ENCODE measurements at places on chromosomes 2 and 18.

DNA sequence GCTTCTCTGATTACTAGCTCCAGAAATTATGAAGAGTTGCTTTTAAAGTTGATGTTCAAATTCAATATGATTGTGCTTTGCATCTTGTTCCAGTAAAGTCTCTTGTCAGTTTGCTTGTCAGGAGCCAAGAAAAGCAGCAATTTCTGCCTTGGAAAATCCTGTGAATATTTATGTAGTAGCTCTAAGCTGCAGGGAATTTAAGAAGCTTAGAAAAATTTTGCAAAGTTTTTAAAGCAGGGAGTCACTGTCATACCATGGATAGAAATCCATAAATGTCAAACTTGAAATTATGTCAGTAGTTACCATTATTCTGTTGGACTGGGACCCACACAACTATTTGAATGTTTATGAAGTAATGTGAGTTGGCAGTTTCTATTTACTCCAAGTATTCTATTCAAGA is 169.3 kb downstream of the TMEM200C start:
- DNase-seq = no peak

DNA sequence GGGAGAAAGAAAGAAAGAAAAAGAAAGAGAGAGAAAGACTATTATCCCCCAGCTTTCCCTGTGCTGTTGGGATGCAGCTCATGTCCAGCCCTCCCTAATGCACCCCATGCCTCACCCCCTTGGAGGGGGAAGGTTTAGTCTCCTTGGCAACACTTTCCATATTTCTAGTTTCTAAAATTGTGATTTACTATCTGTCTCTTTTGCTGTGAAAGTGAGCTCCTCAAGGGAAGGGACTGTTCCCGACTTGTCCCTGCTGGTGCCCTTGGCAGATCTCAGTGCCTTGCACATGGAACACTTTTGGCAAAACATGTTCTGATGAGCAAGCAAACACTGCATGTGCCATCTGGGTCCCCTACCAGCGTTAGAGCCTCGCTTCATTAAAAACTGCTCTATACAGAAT is 11.7 kb upstream of the NAPG start:
- no peak for DNase-seq

GRCh38 chr18:31079973-31080372 is 22.2 kb downstream of the DSC2 start:
- no peak for DNase-seq

- DNase-seq = no peak
Observed at GRCh38 chr2:134458473-134458853, 204.6 kb downstream of the MGAT5 start.

GRCh38 chr2:239908308-239908707 is 116.8 kb downstream of the NDUFA10 start:
- no peak for DNase-seq

- DNase-seq = no peak
Observed at GRCh38 chr2:55590810-55591440, 26.5 kb downstream of the PPP4R3B start.

- DNase-seq = no peak
Observed at GRCh38 chr18:22643731-22644130, 226.0 kb upstream of the CTAGE1 start.

- no peak for DNase-seq
Observed at GRCh38 chr2:74548900-74549826, 4.6 kb downstream of the LOXL3 start.

GRCh38 chr2:241179899-241180298 is 8.6 kb upstream of the ANO7 start:
- DNase-seq = no peak

DNA sequence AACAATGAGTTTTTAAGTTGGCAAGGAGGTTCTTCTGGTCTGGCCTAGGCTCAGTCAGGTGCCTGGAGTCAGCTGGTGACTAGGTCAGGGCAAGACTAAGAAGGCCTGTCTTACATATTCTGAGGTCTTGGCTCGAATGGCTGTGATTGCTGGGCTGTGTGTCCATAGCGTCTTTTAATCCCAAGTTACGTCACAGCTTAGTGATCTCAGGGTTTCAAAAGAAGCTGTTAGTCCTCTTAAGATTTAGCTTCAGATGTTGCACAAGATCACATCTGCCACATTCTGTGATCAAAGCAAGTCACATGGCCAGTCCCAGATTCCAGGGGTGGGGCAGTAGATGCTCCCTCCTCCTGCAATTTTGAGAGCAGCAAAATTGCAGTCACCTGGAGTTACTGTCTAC is 61.3 kb downstream of the PKP4 start:
- no peak for DNase-seq

DNA sequence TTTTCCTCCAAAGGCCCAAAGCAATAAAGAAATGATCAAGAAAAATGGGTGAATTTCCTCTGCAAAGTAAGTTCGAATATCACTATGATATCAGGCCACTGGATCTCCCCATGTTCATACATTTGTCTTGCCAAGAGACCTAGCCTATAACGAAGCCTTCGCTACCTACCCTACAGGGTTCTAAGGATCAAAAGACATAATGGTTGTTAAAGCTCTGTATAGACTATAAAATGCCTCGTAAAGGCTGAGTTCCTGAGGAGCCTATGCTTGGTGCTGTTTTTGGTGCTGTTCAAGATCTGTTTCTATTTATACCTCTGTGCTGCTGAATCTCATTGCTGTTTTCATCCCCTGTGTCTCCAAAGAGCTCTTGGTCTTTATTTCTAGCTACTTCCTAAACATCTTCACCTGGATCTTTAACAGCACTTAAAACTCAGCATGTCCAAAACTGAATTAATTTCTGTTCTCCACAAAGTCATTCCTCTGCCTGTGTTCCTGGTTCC is 254.4 kb upstream of the CHAC2 start:
- DNase-seq = no peak

DNA sequence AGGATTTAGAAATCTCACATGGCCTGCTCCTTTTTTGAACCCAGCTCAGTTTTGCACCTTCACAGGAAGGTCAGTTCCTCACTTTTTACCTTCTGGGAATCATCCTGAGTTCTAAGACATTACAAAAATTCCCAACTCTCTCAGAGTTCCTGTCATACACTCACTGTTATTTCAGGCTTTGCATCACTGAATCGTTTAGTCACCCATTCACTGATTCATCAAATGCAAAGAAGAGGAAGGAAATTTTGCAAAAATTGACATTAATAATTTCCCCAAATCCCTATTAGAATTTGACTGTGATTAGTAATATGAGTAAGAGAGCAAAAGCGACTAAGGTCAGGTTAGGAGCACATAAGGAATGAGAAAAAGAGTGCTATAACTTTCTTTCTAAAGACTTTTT is 197.5 kb downstream of the PDE1A start:
- no peak for DNase-seq

DNA sequence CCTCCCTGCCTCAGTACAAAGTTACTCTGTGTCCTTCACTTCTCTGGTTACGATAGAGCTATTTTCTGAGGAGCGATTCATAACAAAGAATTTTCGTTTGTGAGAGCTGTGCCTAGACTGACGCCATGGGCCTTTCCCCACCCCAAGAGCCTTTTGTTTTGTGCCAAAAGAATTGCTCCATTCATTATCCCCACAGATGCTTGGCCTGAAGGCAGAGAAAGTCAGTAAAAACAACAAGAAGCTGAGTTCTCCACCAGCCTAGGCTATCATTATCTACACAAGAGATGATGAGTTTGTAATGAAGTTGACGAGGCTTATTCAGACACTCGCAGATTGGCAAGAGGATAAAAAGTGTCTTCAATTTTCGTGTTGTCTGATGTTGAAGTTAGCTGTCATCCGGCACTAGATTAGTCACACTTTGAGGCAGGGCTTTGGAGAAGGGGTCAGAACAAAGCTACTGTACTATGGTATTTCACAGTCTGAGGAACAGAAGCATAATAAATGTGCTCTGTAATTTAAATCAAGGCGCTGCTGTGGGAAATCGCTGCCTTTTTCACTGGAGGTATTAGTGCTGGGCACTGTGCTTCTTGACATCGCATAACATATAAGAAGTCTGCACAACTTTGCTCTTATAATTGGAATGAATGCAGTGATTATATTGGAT is 278.4 kb upstream of the FIGN start:
- no peak for DNase-seq

GRCh38 chr18:36745219-36745975 is 83.4 kb downstream of the TPGS2 start:
- no peak for DNase-seq

- DNase-seq = no peak
Observed at GRCh38 chr2:221442128-221442527, 130.0 kb downstream of the EPHA4 start.

DNA sequence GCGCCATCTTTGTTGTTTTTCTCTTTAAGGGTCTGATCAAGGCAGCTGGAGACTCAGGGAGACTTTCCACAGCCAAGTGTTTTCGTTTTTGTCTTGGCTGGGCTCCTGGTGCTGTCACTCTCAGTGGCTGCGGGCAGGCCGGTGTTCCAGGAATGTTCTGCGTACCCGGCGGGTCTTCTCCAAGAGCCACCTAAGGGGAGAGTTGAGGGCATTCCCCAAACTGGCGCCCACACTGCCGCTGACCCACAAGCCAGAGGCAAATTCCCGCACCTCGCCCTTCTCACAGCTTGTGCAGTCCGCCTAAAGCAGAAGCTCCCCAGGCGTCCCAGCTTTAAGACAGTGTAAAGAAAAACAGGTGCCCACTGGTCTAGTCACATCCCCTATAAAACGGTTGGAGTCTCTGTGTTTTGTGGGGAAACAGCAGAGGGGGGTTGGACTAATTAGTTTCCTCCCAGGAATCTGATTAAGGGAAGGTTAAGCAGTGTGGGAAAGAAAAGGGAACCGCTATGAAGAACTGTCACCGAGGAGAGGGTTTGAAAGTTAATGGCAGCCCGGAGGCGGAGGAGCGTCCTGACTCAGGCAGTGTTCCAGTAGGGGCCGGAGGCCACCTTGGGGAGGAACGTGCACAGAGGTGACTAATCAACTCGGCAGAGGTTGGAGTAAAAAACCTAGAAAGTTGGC is 224.5 kb downstream of the SLC4A3 start:
- DNase-seq = no peak

DNA sequence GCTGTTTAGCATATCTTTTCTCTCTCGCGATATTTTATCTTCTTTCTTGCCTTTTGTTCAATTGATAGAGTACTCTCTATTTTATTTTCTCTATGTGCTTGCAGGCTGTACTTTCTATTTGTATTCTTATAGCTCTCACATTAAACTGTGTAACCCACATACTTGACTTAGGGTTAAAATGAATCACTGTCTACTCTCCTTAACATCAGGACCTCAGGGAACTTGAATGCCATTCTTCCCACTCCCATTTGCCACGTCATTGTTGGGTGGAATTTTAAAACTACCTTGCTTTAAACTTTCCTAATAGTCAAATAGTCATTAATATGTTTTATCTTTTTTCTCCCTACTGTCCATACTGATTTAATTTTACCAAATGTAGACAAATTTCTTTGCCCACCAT is 269.7 kb downstream of the ALPK2 start:
- DNase-seq = no peak

DNA sequence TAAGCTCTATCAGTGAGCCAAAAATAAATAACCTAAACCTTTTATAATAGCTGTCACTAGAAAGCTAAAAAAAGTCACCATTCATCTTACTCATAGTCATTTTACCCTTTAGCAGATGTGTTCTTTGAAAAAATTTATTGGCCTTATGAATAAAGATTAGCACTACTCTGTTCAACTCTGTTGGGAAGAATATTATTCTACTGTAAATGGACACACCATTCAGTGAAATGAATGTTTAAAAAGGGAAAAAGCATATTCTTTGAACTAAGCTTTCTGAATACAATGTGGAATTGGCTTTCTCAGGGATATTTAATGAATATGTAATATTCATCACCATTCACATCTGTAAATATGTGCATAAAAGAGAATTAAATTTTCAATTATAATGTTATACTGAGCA is 422.0 kb downstream of the CBLN2 start:
- no peak for DNase-seq

DNA sequence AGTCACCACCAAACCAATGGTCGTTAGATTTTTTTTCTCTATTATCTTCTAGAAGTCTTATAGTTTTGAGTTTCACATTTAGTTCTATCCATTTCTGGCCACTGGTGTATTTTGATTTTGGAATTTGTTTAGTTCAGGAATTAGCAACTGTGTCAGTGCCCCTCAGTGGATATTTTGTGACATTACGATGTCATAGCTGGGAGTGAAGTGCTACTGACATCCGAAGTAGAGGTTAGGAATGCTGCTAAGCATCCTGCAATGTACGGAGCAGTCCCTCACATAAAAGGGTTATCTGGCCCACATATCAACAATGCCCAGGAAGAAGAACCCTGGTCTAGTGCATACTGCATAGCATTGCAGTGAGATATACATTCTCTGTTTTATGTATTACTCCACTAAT is 157.4 kb upstream of the RGPD4 start:
- DNase-seq = no peak

GRCh38 chr2:223027442-223027841 is 24.5 kb upstream of the KCNE4 start:
- DNase-seq = no peak

- DNase-seq = no peak
Observed at GRCh38 chr2:36696533-36696932, at the start of gene VIT. Gene VIT, plus strand, starts transcription at chr2:36696707. Its CDS starts 19,664 bp downstream, at chr2:36716371.

DNA sequence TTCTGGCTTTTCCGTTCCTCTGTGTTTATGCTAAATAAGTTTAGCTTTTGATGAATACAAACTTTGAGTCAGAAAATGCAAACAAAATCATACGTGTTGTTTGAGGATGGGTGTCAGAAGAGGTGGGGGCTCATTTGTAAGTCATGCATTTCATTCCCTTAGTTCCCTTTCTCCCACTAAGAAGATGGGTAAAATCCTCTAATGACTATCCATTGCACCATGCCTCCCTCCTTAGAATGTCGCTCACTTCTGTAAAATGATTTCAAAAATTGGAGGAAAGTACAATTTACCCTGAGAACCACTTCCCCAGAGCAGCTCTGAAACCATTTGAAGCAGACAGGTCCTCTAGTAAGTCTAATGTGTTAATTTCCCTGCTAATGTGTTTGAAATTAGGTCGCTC is 629.6 kb upstream of the VRK2 start:
- DNase-seq = no peak

GRCh38 chr2:212711856-212712255 is 173.3 kb upstream of the ERBB4 start:
- no peak for DNase-seq

GRCh38 chr2:215868846-215869543 is 144.4 kb downstream of the MREG start:
- no peak for DNase-seq

GRCh38 chr2:188984065-188984491 is 9.9 kb downstream of the COL3A1 start:
- no peak for DNase-seq

DNA sequence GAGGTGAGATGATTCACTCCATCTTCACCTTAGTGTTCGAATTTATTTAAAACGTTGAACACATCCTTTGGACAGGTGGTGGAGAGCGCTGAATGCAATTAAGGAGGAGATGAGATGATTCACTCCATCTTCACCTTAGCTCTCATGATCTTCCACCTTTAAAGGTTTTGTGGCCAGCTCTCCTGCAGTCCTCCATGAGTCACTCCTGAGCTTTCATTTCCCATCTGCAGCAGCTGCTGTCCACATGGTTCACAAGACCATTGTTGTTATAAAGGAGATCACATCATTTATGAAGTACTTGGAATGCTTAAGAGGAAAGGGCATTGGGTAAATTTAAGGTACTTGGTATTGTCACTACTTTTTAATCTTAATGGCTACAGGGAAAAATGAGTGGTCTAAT is 298.5 kb downstream of the PAX3 start:
- DNase-seq = no peak

GRCh38 chr2:133844214-133844892 is 276.1 kb upstream of the NCKAP5 start:
- peak; percentile 23 for DNase-seq

- no peak for DNase-seq
Observed at GRCh38 chr2:46336283-46336959, 39.2 kb downstream of the EPAS1 start.

Data from stimulated activated CD4-positive, alpha-beta T cell treated with anti-CD3 and anti-CD28 coated beads, Interleukin-4, amount 100 ng/mL, for 4 hours (primary cell).